NCI-H1417 treated with DMSO at 0.1 percent for 48 hours (cell line): ENCODE measurements at places on chromosomes 2 and 18.

DNA sequence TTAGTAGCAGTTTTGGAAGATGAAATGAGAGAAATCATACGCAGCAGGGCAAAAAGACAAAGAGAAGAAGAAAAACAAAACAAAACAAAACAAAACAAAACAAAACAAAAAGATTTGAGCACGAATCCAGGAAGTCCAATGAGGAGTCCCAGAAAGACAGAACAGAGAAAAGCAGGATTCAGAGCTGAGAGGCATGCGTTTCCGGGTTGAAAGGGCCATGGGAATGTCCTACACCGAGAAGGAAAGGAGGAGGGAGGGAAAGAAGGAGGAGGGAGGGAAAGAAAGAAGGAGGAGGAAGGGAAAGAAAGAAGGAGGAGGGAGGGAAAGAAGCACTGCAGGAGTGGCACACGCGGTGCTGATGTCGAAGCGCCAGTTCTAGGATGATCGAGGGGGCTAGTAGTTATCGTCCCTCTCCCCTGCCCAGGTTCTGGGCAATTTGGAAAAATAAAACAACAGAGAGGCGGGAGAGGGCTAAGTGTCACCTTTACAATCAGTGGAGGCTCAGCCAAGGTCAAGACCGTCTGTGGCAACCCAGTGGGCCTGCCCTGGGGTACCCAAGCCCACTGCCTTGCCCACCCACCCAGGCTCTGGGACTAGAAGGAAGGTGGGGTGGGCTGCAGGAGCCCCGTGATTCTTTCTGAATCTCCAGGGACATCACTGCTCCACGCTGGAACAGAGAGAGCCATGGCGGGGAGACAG, 68.4 kb downstream of the TWIST2 start:
- no peak for DNase-seq

GRCh38 chr2:88737385-88737784, 45.9 kb downstream of the RPIA start:
- no peak for DNase-seq

- DNase-seq, result no peak
These were observed 1040.9 kb downstream of the CBLN2 start for GRCh38 chr18:71503222-71503621.

GRCh38 chr2:72757177-72757775, 68.6 kb downstream of the EXOC6B start:
- no peak for DNase-seq

DNA sequence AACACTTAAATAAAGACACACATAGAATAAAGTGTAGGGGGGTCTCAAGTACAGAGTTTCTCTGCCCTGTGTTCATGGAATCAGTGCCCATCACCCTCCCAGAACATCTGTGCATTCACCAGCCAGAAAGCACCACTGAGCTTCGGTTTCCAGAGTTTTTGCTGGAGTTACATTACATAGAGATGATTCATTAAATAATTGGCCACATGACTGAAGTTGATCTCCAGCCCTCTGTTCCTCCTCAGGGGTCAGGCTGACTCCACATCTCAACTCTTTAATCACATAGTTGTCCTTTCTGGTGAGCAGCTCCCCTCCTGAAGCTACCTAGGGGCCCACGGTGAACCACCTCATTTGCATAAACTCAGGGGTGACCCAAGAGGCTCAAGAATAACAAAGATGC, 129.8 kb downstream of the METTL4 start:
- no peak for DNase-seq

GRCh38 chr18:47485221-47485797, 233.8 kb upstream of the SKOR2 start:
- DNase-seq, result no peak

DNA sequence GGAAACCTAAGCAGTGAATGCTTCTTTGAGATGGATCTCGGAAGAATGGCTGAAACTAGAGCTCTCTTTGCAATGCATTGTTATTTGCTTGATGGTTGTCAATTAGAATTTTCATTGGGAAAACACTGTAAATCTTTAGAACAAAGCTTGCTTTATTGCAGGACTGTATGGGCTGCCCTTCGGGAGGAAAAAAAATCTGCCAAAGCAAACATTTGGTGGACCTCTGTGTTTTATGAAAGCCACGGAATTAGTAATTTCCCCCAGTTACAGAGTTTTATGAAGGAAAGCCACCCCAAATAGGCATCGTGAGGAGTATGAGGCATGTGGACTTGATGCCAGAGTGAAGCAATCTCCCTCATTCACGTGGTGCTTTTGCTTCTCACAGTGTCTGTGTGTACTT, 33.5 kb downstream of the RHBDD1 start:
- DNase-seq, result no peak

DNA sequence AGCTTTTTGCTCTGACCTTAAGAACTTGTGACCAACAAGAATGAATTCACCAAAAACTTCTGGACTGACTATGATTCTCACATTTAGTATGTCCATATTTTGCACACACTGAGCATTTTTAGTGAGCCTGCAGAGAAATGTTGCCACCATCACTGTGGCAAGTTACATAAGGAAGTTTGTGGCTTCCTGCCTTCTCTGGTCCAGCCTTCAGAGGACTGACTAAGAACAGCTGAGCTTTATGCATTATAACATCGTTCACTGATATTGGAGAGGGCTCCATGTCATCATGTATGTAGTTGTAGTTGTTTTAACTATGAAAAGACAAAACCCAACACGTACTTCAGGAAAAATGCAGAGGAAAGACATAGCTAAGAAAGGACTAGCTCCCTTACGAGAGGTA, 218.0 kb upstream of the CRIM1 start:
- no peak for DNase-seq

DNA sequence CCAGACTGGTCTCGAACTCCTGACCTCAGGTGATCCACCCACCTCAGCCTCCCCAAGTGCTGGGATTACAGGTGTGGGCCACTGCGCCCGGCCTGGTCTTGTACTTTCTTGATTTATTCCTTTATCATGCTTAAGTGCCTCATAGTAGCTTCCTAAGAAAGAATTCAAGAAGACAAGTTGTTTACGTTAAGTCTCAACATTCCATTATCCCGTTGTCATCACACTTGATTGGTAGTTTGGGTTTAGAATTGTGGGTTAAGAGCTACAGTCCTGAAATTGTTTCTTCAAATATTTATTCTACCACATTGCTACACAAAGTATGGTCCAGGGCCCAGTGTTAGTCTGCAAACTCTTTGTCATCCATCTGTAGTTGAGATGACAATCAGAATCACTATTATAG, 194.0 kb downstream of the VWC2L start:
- DNase-seq, result no peak

GRCh38 chr2:221350616-221351015, 221.5 kb downstream of the EPHA4 start:
- no peak for DNase-seq

DNA sequence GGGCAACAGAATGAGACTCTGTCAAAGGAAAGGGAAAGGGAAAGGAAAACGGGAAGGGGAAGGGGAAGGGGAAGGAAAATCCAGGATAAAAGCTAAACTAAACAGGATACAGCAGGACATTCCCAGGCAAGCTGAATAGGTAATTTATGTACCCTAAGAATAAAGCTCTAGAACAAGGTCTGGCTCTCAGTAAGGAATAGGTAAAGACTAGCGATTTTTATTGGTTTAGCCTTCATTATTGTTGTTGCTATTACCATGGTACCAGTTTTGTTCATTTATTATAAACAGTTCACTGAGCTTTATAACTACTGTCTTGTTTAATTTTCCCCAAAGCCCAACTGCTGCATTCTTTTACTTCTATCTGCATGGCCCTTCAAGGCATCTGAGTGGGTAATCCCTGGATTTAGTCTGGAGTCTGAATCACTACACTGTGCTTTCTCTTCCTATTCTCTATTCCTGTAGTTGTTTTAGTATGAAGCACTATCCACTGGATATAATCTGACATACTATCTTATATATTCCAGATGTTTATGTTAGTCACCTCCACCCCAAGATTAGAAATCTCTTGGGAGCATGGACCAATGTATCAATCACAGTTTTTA, 127.1 kb upstream of the TANK start:
- no peak for DNase-seq

DNA sequence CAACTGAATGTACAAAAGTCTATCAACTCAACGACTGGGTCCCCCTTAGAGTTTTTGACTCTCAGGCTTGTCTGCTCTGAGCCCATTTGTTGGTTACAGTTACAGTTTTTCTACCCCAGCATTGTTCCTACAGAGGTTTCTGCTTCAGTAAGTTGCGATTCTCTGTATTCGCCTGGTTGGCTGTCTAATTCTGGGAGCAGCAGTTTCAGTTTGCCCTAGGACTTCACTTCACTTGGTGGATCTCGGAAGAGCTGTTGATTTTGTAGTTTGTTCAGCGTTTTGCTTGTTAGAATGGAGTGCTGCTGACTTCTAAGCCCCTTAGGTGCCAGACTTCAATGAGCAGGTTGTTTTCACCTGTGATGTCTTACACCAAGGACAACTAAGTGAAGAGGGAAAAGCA, 296.5 kb upstream of the EPAS1 start:
- DNase-seq, result no peak

DNA sequence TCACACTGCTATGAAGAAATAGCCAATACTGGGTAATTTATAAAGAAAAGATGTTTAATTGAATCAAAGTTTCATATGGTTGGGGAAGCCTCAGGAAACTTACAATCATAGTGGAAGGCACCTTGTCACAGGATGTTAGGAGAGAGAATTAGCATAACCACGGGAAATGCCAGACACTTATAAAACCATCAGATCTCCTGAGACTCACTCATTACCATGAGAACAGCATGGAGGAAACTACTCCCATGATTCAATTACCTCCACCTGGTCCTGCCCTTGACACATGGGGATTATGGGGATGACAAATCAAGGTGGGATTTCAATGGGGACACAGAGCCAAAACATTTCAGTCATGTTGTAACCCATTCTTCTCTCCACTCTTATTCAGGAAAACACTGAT, 472.9 kb upstream of the FSIP2 start:
- DNase-seq, result no peak

- no peak for DNase-seq
These were observed 254.9 kb downstream of the ZNF521 start for GRCh38 chr18:25097057-25097456.
